ENCODE measurements at places on chromosomes 5 and 9. TPM values are rescaled to one million over a fixed set of nuclear protein-coding genes. Genes with fewer than 3 reads are reported as not detected.

Gene OBP2B
- total RNA-seq: not detected

Gene NR4A3
- total RNA-seq: under 0.01 TPM

Gene GABRA1
- total RNA-seq: not detected

Gene DMRT2
- not detected for total RNA-seq

Gene FAM151B
- total RNA-seq: 1.6 TPM

Gene HTR4
- 0.10 TPM for total RNA-seq

Gene SPZ1
- not detected for total RNA-seq

Gene FGF18
- 0.10 TPM for total RNA-seq

Gene ST8SIA4
- 7.2 TPM for total RNA-seq

Gene SUSD3
- 0.98 TPM for total RNA-seq

Gene HNRNPH1
- total RNA-seq: 529 TPM

Gene PCDHA9
- total RNA-seq: under 0.01 TPM

Gene WWC1
- total RNA-seq: not detected

Gene CDH12
- not detected for total RNA-seq

Gene SLC46A2
- not detected for total RNA-seq

Gene LRRC19
- not detected for total RNA-seq

Gene PCDHB4
- total RNA-seq: 0.33 TPM

Gene UNC5A
- total RNA-seq: under 0.01 TPM

Gene ANGPTL2
- total RNA-seq: 23.8 TPM

Gene PGM5
- 3.2 TPM for total RNA-seq

Gene HAPLN1
- total RNA-seq: not detected

Gene CTXN3
- not detected for total RNA-seq

Gene CAVIN4
- total RNA-seq: 1.6 TPM

Gene GARIN3
- not detected for total RNA-seq

Gene CENPH
- total RNA-seq: 9.5 TPM

Gene HAVCR2
- 0.67 TPM for total RNA-seq

Gene FOXD1
- total RNA-seq: under 0.01 TPM

Gene GNG10
- total RNA-seq: 54.5 TPM

Gene PPIC
- total RNA-seq: 22.6 TPM

Gene NR5A1
- not detected for total RNA-seq

Gene SPATA9
- total RNA-seq: 0.65 TPM

Gene SPATA31D4
- total RNA-seq: not detected

Gene PCDHB12
- 0.76 TPM for total RNA-seq

Gene NACC2
- total RNA-seq: 39.5 TPM

Gene NXNL2
- not detected for total RNA-seq

Gene MSX2
- total RNA-seq: not detected

Gene ZFP62
- total RNA-seq: 14.4 TPM

Gene ATP10B
- total RNA-seq: not detected

Gene PCDHGB5
- total RNA-seq: 22.4 TPM

Gene PLCXD3
- 0.33 TPM for total RNA-seq

Gene DDX4
- total RNA-seq: not detected
